HT-29 (cell line): ENCODE measurements at places on chromosomes 2 and 18.

DNA sequence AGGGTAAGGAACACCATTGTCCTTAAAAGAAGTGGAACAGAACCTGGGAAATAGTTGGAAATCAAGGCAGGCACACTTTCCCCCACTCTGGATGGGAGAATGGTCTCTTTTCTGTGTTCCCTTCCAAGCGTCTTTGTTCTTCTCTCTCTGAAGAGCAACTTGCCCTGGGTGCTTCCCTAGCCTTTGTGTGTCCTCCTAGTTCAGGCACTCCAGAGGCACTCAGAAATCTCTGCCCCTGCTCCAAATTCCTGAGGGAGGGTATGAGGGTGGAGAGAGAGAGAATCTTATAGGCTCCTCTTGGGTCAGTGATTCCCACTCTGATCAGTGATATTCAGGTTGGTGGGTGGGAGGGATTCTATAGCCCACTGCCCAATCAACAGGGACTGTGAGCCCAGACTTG is 8.8 kb upstream of the SIX2 start:
- no peak for DNase-seq

DNA sequence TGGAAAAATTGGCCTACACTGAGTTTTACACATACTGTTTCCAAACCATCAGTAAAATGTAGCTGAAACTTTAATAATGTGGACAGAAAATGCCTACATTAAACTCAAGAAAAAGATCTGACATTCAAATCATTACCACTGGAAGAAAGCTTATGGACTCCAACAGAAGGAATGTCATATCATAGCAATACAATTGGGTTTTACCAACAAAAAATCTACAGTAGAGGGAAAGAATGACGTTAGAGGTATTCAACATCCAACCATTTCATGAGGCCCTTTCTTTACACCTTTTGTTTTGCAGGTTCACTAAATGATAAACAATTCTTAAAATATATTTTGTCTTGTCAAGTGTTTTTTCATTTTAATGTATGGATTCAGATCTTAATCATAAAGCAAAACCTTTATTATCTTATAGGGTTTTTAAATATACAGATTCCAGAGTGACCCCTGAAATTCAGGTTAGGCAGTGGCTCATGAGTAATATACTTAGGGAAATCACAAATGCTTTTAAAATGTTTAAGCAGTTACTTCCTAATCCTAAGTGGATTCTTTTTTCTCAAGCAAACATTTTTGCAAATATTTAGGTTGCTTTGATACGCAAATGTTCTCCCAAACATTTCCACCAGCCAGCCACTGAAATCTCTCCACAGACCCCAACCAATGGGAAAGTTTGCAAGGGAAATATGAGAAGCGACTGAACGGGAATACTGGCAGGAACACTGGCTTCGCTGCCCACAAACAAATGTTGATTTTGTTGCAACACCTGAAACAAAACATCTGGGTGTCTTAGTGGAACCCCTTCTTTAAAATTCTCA is 168.7 kb downstream of the TCF4 start:
- DNase-seq, result no peak

- no peak for DNase-seq
Observed at GRCh38 chr2:146024212-146024743, 1504.4 kb upstream of the ZEB2 start.

DNA sequence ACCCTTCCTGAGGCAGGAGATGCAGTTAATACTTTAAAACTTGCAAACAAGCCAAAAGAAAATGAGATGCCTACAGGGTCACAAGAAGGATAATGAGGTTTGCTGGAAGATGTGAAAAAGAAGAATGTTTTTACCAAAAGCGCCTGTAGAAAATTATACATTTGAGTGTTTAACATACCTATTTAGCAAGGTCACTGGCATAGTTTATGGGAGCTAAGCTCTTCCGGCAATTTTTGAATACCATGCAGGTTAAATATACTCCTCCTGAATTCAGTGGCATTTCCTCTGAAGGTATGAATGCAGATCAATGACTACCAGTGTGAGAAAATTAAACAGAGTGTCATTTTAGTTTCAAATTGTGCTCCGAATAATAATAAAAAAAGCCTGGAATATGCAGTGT is 21.2 kb upstream of the MAP3K20 start:
- no peak for DNase-seq

- no peak for DNase-seq
Observed at GRCh38 chr2:68913359-68913758, 39.3 kb downstream of the GKN2 start.
